NCI-H345 (cell line): ENCODE measurements at places on chromosomes 4 and X.

DNA sequence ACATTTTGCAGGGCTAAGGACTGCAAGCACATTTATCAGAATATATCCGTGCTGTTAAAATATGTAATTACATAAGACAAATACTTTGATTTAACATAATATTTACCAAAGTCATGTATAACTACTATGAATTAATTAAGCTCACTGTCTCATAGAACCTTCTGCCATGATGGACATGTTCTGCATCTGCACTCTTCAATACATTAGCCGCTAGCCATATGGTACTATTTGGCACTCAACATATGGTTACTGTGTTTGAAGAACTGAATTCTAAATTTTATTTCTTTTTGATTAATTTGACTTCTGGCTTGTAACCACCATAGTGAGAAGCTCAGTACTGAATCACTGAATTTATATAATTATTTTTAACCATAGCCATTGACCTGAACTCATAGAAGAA, 427.0 kb upstream of the TRAM1L1 start:
- no peak for DNase-seq

- DNase-seq: no peak
Measured at GRCh38 chrX:69177511-69178162, 12.4 kb upstream of the PJA1 start.

- DNase-seq: no peak
Measured at GRCh38 chr4:41713768-41714167, 34.8 kb downstream of the PHOX2B start.

DNA sequence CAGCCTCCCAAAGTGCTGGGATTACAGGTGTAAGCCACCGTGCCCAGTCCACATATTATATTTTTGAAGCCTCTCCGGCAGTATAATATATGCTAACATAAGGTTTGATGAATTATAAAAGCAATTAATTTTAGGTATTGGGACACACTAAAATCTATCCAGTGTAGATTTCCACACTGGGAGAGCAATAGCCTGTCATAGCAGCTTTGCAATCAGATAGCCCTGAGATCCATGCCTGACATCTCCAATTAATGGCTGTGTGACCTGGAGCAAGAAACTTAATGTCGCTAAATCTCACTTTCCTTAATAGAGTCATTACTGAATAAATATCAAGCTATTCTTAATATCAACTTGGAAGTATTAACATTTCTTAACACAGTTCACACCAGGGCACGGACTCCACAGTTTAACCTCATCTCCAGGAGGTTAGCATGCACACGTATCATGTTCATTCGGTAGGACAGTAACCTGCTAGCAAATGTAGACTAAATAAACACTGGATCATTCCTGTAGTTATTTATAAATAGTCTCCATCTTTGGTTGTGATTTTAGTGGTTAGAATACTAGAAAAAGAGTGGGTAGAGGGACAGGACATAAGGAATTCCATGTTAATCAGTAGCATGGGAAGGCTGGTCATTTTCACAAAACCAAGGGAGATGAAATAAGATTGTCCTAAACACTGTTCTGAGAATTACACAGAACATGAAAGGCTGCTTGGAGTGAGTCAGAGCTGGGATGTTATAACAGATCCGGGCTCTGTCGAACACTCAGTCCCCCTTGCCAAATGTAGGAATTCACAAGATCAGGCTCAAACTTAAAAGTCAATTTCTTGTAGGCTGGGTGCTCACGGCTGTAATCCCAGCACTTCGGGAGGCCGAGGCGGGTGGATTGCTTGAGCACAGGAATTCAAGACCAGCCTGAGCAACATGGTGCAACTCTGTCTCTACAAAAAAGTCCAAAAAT, 254.7 kb downstream of the PALLD start:
- no peak for DNase-seq

GRCh38 chrX:136112778-136113177, 34.6 kb upstream of the FHL1 start:
- DNase-seq: no peak

DNA sequence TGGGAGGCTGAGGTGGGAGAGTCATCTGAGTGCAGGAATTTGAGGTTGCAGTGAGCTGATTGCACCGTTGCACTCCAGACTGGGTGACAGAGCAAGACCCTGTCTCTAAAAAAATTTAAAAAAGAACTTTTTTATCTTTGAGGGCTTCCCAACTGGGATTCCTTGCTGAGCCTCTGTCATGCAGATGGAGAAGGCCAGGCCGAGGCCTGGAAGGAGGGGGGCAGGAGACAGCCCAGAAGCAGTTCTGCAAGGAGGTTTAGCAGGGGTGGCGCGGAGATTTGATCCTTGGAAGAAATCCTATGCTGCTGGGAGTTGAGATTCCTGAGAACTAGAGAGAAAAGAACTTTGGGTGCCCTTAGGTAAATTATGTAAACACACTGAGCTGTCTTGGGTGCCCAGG, 2.5 kb upstream of the ARSD start:
- DNase-seq: no peak

GRCh38 chr4:1408418-1408817, 2.2 kb upstream of the NKX1-1 start:
- no peak for DNase-seq

DNA sequence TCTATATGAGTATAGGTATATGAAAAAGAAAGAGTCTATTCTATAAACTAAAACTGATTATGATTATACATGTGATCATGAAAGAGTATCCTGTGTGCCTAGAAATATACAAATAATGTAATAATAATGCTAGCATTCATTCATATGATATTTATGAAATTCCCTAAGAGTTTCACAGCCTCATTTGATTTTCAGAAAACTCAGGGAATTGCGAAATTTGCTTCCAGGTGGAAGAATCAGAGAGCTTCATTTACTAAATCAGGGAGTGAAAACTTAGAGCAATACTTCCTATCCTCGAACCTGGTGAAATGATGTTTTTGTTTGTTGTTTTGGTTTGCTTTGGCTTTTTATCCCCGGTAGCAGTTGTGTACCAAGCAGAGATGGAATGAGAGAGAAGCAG, 1105.7 kb upstream of the SLIT2 start:
- DNase-seq: no peak

DNA sequence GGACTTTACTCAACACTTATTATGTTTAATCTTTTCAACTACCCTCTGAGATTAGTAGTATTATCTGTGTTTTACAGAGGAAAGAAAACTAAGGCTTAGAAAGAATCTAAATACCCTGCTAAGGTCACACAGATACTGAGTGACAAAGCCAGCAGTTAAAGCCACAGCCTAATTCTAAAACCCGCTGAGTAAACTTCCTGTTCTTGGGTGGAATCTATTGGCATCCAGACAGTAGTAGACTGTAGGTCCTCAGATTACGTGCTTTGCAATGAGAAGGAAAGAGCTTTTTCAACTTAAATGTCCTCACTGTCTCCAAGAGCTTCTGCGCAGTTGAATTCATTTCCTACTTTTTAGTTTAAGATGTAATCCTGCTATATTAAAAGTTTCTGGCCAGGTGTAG, 126.0 kb downstream of the TENM3 start:
- no peak for DNase-seq

DNA sequence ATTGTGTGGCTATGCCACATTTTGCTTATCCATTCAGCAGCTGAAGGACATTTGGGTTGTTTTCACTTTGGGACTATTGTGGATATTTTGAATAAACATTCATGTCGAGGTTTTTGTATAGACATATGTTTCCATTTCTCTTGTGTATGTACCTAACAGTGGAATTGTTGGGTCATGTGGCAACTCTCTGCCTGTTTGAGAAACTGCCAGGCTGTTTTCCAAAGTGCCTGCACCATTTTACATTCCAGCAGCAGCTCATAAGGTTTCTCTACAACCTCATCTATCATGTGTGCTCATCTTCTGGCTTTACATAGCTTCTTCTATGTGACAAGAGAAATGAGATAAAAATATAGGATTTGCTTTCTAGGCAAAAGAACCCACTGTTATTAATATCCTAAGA, 29.5 kb upstream of the TSPAN5 start:
- no peak for DNase-seq

GRCh38 chr4:105453550-105454205, 20.2 kb downstream of the PPA2 start:
- no peak for DNase-seq

DNA sequence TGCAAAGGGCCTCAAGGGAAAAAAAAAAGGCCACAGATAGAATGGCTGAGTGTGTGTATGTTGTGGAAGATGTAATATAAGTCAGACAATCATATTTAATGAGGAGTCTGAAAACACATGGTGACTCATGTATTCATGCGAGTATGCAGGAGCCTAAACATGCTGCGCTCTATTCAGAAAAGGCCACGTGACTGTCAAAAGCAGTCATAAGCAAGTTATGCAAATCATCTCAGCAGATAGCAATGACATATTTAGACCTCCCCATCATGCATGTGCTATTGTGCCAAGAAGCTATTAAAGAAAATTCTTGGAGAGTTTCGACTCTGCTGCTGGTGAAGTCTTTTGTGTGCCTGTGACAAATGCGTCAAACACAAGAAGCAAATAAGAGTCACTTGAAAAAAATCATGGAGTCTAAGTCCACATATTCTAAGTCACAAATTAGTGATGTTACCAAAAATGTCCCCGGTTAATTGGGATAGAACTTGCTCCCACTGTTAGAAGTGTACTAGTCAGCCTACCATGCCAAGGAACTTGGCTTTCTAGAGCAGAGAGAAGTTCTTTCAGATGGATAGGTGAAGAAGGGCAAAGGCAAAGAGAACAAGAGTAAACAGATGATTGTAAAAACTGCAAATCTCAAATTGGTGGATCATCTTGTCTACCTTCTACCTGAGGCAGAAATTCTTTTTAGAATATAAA, 5.0 kb downstream of the LNX1 start:
- DNase-seq: no peak

- no peak for DNase-seq
Measured at GRCh38 chr4:14744346-14744745, 257.9 kb upstream of the CPEB2 start.

GRCh38 chrX:11474021-11474420, 180.8 kb downstream of the AMELX start:
- DNase-seq: no peak

DNA sequence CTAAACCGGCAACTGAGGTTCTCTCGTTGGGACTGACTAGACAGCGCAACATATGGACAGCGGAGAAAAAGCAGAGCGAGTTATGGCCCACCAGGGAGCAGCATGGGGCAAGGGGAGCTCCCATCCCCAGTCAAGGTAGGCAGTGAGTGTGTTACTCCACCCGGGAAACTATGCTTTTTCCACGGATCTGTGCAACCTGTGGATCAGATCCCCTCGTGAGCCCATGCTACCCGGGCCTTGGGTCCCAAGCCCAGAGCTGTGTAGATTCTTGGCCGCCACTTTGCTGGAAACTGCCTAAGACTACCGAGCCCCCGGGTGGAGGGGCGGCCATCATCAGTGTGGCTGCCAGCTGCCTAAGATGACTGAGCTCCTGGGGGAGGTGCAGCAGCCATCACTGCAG, 140.9 kb downstream of the PAPSS1 start:
- DNase-seq: no peak

- no peak for DNase-seq
Measured at GRCh38 chr4:177461606-177462005, 19.4 kb upstream of the AGA start.

DNA sequence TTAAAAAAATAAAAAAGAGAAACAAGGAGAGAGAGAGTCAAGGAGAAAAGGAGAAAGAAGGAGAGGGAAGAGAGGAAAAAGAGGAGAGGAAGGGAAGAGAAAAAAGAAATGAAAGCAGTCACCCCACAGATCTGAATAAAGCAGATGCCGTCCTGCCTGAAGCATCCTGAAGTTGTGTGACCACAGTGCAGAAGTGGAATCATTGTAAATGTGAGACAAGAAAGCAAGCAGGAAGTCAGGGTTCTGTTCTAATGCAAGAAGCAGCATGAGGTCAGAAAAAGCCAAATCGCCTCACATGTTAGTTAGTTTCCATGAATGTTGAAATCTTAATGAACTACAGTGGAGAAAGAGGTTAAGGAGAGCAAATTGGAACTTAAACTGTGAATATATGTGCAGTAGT, 692.5 kb downstream of the CENPC start:
- no peak for DNase-seq

DNA sequence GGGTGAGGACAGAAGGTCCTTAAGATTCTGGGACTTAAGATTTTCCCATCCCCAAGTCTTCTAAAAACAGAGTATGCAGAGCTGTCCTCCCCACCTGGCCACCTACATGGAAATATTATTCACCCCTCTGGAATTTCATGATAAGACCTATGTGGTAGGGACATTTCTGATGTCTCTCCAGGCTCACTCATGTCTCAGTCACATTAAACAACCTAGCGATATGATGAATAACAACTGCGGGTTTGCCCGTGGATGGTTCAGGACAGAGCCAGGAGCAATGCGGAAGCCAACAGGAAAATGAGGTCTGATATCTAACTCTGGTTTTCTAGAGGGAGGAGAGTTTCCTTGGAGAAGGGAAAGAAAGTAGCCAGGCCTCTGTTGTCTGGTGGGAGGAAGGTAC, 47.4 kb downstream of the TEX13A start:
- DNase-seq: no peak

DNA sequence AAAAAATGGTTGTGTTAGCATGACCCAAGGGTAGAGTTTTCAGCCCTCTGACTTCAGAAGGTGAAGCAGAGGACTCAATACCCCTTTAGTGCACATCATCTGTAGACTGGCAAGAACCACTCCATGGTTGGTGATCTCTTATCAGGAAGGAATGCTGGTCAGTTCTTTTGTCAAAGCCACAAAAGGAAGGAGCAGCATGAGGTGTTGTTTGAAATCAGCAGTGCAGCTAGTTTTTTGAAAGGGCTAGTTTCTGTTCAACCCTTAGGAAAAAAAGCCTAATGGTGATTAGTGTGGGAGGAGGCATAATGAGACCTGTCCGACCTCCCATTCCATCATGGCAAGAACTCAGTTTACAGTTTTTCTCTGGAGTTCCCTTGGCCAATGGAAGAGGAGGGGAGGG, 362.0 kb upstream of the CT83 start:
- no peak for DNase-seq

- no peak for DNase-seq
Measured at GRCh38 chrX:133881893-133882292, 103.5 kb downstream of the GPC3 start.

DNA sequence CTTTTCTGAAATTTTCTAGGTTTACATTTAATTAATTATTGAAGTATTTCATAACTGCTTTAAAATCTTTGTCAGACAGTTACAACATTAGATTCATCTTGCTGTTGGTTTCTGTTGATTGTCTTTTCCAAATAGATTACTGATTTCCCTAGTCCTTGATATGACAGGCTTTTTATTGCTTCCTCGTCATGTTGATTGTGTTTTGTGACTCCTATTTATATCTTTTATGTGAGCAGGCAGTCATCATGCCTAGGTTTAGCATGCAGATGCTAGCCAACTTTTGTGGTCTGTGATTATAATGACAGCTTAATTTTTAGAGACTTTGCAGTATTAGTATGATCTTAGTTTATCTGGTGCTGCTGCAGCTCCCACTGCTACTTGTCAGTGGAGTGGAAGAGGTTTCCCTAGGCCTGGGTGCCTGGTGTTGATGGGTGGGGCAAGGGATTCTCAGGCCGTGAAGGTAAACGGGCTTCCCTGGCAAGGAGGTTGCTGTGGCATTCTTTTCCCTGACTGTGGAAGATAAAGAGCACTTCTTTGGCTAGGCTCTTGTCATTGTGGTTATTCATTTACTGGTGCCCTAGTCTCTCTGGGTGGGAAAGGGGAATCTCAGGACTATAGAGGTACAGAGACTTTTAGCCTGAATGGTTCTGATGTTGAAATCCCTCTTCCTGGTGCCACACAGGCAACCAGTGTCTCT, 65.7 kb downstream of the SERPINA7 start:
- DNase-seq: no peak
